ENCODE measurements at places on chromosomes 3 and 15. TPM values are rescaled to one million over a fixed set of nuclear protein-coding genes. Genes with fewer than 3 reads are reported as not detected.

OSTN gene
- total RNA-seq, result 26.6 TPM

CRYGS gene
- total RNA-seq, result 7.2 TPM

AGTR1 gene
- 0.31 TPM for total RNA-seq

ATP2C1 gene
- 207 TPM for total RNA-seq

FBXW12 gene
- 2.8 TPM for total RNA-seq

SELENOS gene
- 30.0 TPM for total RNA-seq

TRIM59 gene
- 14.1 TPM for total RNA-seq

PRTG gene
- total RNA-seq, result 7.2 TPM

LOXL1 gene
- 3.4 TPM for total RNA-seq

TRIM42 gene
- not detected for total RNA-seq

SNTN gene
- total RNA-seq, result not detected

CAND2 gene
- 25.7 TPM for total RNA-seq

RYR3 gene
- 48.8 TPM for total RNA-seq

SLC9C1 gene
- total RNA-seq, result not detected

ADPGK gene
- 53.5 TPM for total RNA-seq

MASP1 gene
- 59.8 TPM for total RNA-seq

STARD9 gene
- 35.1 TPM for total RNA-seq

Measured in parietal lobe (tissue), 2 donors.